ENCODE measurements at places on chromosomes 13 and 19.

GRCh38 chr13:26558987-26559386 lies 1.5 kb downstream of the WASF3 start:
- DNase-seq: no peak

GRCh38 chr19:16160943-16161560 lies 12.3 kb downstream of the CIB3 start:
- no peak for DNase-seq

DNA sequence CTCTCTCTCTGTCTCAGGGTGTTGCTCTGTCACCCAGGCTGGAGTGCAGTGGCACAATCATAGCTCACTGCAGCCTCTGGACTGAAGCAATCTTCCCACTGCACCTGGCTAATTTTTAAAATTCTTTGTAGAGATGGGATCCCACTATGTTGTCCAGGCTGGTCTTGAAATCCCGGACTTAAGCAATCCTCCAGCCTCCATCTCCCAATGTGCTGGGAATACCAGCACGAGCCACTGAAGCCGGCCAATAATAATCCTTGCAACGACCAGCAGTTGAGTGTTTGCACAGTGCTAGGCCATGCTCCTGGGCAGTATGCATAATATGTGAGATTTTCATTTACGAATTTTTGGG lies 640 bp upstream of the EPOR start:
- DNase-seq: no peak

GRCh38 chr13:53848366-53848961 lies 819.9 kb downstream of the OLFM4 start:
- DNase-seq: no peak

GRCh38 chr19:13935765-13936510 lies 2.3 kb downstream of the PODNL1 start:
- no peak for DNase-seq

- DNase-seq: peak; percentile 67
Observed at GRCh38 chr13:66745307-66745706, 484.8 kb downstream of the PCDH9 start.

- DNase-seq: no peak
Observed at GRCh38 chr19:21147540-21147939, 5.7 kb downstream of the ZNF431 start.

DNA sequence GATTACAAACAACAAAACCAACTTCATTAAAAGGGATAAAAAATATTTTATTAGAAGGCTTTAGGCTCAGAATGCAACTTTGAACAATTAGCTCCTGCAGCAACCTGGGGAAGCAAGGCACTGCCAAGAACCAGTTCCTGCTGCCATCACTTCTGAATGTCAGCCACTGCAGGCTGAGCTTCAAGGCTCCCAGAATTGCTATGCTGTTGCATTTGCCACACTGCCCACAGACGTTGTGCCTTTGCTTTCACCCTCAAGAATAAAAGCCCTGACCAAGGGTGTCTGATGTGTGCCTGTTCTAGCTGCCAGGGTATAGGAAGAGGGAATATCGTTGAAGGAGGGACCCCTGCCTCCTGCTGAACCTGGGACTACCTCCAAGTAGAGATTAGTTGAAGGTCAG lies 238.4 kb downstream of the ITGBL1 start:
- no peak for DNase-seq

GRCh38 chr13:98324105-98324504 lies 147.0 kb upstream of the RNF113B start:
- DNase-seq: no peak

DNA sequence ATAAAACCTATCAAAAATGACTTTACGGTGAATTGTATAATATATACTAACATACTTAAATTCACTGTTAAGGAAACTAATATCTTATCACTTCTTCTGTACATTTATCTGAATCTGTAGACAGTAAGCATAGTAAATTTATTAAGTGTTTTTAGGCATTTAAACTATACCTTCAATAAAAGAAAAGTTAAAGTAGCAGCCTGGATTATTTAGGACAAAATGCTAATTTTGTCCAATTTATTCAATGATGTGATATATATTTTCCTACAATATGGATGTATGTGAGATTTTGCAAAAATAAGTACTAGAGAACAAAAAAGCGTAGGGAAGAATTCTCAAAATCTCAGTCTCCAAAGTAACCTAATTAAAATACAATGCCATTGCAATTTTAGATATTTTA lies 299.9 kb downstream of the GPC5 start:
- DNase-seq: no peak

- no peak for DNase-seq
Observed at GRCh38 chr13:46530084-46530935, 22.7 kb upstream of the LRCH1 start.

All from pons (tissue), 1 donor.